ENCODE measurements at places on chromosomes 3 and 15.

DNA sequence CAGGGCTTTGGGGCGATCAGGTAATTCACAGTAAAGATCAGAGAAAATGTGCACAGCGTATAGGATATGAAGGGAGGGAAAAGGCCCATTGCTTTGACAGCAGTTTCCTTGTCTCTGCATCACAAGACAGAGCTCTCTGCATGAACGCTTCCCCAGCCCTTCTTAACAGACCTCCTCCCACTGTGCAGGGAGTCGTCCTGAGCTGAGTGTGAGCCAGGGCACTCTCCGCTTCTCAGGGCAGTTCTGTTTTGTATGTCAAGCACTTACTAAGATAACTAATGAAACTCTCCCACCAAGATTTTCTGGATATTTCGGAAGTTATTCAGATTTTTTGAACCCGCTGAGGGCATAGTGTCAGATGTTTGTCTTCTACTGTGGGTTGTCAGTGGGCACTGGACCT is 105.8 kb upstream of the C15orf61 start:
- no peak for DNase-seq

DNA sequence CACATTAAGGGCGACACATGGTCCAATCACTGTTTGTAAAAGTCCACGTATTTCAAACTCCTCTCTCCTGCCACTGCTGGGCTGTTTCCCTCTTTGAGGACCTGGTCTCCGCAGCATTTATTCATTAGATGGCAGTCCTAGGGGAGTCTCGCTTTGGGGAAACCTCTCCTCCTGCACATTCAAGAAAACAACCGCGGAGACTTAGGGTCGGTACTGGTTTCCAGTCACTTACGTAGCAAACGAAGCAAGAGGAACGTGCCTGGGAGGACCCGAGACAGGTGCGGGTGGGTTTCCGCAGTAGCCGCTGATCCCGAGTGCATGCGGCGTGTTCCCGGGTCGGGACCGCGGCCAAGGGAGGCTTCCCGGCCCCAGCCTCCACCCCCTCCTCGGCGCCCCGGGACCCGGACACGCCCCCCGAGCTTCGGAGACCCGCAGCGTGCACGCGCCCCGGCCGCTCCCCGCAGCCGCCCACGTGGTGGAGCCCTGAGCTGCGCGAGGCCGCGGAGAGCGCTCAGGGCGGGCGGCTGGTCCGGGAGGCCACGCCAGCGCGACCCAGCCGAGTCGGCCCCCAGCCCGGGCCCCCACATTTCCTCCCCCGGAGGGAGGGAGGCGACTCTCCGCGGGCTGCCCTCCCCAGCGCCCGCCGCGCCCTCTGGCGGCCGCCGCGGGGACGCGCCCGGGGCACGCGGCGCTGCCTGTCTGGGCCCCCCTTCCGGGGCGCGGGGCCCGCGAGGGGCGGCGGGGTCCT is 1.1 kb upstream of the IGF1R start:
- peak; percentile 75 for DNase-seq

DNA sequence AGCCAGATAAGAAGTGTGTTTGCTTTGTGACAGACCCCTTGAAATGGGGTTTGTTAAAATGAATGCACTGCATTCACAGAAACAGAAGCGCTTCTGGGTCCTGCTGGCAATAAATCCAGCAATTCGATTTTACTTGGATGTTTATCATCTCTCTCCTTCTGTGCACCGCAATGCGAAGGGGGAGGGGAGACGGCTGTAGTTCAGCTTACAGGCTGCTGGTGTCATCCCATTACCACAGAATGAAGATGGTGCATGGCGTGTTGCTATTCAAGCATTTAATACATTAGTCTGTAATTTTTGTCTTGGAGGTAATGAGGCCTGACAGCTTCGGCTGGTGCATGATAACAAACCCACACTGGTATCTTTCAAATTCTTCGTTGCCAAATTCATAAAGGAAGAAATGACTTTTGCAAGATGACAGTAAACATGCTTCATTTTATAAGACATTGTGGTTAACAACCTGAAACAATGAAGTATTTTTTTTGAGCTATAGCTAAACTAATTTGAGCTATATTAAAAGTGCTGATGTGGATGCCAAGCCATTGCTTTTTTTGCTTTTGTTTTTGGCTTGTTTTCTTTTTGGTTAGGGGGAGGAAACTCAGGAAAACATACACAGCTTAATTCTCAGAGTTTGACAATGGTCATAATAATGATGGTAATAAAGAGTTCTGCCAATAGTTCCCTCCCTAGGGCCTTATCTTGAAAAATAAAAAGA is 418.3 kb downstream of the OTOL1 start:
- no peak for DNase-seq

DNA sequence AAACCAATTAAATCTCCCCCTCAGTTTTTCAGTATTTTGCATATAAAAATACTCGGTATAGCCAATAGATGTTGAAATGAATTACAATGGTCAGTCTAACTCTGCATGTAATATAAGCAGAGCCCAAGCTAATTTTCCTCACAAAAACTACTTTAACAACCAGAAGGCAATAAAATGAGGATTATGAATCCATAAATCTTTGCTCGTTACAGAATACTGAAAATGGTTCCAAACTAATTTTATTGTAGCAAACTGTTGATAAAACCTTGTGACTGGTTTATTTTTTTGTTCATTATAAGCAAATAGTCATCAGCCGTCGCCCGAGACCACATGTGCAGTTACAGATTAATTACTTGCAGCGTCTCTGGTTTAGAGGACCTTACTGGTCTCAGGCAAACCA is 183.2 kb downstream of the SSR3 start:
- DNase-seq: no peak
